ENCODE measurements at places on chromosomes 5 and 9.

DNA sequence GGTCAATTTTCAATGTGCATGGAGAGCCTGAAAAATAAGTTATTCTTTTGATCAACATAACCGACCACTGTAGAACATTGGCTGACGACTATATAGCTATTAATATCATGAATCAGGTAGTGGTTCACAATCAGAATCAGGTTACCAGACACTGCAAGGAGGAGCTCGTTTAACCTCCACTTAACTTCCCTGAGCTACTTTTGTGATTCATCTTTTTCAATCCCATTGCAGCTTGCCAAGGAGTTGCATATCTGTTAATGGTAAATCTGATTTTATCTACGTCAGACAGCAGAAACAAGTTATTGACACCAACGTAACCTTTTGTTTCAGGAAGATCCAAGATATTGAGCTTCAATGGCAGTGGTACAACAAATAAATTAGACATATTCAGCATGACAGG, 2263.8 kb upstream of the ACO1 start:
- no peak for DNase-seq

DNA sequence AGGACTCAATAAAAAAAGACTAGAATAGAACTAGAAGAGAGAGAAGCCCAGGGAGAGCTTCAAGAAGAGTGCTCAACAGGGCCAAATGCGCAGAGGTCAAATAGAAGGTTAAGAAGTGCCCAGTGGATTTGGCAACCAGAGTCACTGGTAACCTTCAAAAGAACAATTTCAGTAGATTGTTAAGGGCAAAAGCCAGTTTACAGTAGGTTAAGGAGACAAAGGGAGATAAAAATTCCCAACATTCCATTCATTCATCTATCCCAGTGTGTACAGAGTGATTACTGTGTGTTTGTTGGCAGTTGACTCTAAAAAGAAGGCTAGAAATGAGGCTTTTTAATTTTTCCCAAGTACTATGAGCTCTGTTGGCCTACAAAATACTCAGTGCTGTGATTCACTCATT, 69.4 kb downstream of the RIGI start:
- no peak for DNase-seq

DNA sequence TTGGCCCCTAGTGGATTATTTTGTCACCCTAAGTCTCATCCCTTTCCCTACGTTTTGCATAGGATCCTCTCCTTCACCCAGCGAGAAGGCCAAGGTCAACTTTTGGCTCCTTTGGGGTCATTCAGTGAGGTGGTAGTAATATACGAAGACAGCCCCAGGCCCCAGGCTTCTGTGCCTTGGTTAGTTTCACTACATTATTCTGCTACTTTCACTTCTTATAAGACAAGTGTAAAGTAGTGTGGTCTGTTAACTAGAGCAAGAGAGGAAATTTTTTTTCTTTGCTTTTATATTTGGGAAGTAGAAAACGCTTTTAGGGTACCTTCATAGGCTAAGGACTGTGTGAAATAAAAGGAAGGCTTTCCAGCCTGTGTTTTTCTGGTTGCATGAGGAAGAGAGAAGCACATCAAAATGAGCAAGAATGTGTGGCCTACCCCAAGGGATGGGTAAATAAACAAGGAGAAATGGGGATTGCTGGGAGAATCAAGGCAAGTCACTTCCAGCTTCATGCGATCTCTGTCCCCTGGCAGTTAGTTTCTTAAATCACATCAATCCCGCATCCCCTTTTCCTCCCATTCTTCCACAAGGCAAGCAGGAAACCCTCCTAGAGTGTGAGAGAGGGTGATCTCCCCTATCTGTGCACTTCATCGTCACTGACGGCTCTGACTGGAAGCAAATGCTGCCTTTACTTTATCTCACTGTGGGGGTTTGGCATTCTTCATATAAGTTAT, 677.0 kb upstream of the WWC1 start:
- DNase-seq: no peak

- DNase-seq: peak; percentile 45
These were observed 663 bp upstream of the SMIM27 start for GRCh38 chr9:32551276-32552051.

DNA sequence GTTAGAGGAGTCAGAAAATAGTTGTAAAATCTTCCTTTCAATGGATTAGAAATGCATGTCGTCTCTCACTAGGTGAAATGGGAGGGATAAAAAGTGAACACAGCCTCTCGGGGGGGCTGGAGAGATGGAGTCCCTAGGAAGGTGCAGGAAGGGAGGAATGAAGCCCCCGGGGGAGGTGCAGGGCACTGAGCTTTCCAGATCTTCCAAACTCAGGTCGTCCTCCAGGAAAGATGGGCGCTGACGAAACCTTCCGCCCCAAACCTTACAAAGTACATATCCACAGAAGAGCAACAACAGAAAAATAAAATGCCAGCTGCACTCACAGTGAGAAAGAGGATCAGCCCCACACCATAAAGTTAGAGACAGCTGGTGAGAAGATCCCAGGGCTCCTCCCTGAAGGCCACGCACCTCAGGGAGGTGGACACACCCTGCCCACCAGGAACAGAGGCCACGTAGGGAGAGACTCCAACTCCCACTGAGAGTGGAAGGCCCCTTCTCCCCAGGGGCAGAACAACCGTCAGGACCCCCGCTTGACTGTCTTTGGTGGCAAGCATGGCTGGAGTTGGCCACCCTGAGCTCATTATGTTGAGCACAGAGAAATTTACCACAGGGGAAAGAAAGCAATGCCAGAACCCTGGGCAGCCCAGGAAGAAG, 174.3 kb downstream of the AUH start:
- no peak for DNase-seq

DNA sequence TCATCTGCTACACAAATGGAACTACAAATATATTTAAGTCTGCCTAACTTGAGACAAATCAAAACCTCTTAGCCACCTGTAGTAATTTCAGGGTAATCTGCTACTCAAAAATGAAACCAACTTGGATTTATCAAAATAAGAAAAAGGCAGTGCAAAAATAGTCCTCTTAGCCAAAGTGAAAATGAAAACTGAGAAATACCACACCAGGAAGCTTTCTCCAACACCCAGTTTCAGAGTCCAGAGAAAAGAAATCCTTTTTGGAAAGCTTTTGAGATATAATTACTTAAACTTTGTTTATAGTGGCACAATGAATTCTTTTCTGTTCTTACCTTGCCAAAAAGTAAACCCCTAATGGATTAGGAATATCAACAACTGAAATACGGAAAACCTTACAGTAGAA, 990.4 kb downstream of the EFNA5 start:
- DNase-seq: no peak

DNA sequence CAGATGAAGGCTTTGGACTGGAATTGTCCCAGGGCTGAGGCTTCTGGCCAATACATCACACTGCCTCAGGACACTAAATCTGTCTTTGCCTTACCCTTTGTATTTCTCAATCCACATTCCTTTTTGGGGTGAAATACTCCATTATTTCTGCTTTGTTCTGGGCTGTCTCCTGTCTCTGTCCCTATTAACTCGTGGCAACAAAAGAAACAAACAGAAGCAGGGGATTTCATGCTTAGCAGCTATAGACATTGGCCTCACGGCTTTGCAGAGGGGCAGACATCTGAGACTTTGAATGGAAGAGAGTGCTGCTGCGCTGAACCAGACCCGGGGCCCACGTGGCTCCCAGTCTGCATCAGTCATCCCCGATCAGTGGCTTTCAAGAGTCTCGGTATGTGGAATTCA, 129.7 kb downstream of the ARL15 start:
- peak; percentile 15 for DNase-seq

DNA sequence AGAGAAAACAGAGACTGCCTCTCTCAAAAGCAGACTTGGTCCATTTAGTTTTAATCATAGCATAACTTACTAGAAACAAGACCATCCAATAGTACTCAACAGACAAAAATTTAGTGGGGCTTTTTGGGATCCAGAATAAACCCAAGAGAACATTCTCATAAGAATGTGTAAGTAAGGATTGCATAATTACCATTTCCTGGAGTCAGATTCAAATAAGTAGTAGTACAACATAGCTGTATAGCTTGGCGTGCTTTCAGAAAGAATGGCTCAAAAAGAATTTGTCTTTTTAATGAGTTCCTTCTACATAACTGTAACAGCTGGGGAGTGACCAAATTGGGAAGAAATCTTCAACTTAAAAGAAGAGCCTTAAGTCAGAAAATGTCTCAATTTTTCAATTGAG, 145.4 kb downstream of the DENND1A start:
- DNase-seq: peak; percentile 90

GRCh38 chr5:43370352-43370751, 41.8 kb downstream of the CCL28 start:
- no peak for DNase-seq

DNA sequence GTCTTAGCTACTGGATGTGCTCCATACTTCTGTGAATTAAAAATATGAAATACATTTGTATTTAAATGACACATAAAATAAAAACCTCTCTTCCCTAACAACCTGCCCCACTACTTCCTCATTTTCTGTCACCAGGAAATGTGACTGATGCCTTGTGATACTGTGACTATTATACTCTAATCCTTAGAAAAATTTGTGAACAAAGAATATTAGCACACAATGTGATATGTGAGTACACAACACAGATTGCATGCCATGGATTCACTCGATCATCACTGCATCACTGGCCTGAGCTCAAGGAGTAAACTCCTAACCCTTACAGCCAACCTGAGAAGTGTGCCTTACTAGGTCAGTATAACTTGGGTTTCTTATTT, 281.0 kb downstream of the EFNA5 start:
- no peak for DNase-seq

DNA sequence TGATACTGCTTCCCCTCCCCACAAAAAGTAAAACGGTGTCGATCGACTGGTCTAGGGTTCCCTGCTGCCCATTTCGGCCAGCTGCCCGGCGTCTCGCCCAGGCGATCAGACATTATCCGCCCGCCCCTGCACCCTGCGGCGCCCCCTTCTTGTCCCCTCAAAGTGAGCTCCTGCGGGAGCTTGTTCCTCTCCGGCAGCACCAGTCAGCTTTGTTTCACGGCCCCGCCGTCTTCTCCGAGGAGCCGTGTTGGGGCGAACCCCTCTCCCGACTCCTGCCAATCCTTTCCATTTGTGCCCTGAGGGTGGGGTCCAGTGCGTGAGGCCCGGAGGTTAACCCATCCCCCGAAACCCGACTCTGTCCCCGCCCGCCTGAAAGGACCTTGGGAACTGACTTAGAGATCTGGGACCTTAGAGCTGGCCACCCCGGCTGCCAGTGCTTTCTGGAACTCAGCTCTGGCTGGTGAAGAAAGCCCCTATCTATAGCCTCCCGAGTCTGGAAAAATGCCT, 518 bp downstream of the UBE2B start:
- peak; percentile 44 for DNase-seq

Measured in fibroblast of mammary gland (primary cell).